DMS79 treated with DMSO at 0.1 percent for 48 hours (cell line): ENCODE measurements at places on chromosomes 4 and X.

DNA sequence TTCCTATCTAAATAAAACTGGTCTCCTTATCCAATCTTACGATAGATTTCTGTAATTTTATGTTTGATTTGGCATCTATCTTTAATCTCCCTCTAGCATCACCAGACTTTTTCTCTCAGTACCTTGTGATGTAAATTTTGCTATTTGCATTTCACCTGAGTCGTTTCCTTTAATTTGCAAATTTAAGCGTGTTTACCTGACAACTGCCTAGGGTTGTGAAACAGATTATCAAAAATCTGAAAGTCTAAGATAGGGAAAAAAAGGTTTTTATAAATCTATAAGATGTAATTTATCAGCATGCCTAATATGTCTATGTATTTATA is 39.4 kb upstream of the TMPRSS11E start:
- DNase-seq: no peak

DNA sequence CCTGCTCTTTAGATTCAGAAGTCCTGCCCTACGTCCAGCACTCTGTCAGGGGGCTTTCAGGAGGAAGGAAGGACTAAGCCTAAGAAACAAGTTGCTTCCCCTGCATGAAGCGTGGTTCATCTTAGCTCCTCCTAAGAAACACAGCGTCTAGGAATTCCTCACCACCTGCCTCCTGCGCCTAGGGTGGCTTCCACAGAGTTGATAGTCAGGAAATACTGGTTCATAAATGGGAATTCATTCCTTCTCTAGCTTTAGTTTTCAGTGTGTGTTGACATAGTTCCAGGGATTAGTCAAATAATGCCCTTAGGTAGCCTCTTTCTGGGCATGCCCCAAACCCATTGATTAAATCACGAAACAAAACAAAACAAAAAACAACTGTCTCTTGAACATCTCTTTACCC is 1.7 kb upstream of the MXRA5 start:
- no peak for DNase-seq

DNA sequence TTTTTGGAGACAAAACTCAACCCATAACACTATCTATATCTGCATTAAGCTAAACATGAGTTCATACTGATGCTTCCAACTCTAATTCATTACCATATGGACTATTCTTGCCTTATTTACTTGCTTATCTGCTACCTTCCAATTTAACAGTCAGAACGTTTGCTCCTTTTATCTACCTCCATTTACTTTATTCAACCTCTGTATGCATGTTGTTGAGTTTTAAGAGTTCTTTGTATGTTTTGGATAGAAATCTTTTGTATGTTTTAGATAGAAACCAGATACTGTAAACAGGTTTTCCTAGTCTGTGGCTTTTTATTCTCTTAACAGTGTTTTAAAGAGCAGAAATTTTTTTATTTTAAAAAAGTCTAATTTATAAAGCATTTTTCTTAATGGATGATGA is 542.2 kb upstream of the NDST4 start:
- DNase-seq: no peak

GRCh38 chr4:62209757-62210485 is 1009.8 kb downstream of the ADGRL3 start:
- no peak for DNase-seq

GRCh38 chr4:158934996-158935669 is 166.3 kb downstream of the FNIP2 start:
- no peak for DNase-seq

DNA sequence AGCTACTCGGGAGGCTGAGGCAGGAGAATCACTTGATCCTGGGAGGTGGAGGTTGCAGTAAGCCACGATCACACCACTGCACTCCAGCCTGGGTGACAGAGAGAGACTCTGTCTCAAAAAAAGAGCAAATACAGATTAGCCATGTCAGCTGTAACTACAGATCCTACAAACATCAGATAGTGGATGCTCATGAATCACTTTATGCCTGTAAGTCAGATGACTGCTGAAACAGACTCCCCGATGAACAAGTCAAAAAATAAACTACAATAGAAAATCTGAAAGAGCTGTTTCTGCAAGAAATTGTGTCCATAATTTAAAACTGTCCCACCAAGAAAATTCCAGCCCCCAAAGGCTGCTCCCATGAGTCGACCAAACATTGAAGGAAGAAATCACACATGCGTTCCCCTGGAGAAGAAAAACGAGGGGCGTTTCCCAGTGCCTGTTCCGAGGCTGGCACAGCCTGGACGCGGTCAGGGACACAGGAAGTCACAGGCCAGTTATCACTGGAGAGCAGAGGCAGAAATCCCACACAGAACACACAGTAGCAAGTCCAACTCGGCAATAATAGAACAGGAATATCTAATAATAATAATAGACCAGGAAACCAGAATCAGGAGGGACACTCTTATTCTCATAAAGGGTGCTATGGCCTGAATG is 30.0 kb upstream of the GTPBP6 start:
- DNase-seq: no peak

DNA sequence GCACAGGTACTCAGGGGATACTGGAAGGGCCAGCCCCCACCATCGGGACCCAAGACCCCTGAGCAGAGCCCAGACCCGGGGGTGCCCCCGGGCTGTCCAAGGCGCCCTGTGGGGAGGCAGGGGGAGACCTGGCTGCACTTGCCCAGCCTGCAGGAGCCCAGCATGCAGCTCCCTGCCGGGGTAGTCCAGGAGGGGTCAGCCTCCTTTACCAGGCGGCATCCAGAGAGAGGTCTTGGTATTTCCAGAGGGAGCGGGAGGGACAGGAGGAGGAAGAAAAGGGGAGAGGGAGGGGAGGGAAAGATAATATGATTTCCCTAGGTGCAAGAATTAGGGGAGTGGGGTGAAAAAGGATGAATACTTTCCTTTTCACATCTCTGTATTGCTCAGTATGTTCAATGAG is 97.5 kb downstream of the ABLIM2 start:
- no peak for DNase-seq

DNA sequence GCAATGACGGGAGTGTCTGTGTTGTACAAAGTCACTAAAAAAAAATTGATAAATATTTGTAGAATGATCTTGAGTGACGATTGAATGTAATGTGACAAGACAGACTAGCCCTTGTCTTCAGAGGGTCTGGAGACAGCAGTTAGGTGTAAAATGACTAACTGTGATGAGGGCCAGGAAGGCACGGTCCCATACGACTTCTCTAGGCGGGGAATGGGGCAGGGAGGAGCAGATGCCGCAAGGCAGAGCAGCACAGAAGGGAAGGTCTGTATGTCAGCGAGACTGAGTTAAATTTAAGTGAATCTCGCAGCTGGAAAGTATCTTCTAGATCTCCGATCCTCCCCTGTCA is 405 bp downstream of the CENPE start:
- DNase-seq: no peak

GRCh38 chrX:38678821-38679220 is 117.5 kb downstream of the TSPAN7 start:
- no peak for DNase-seq

- no peak for DNase-seq
These were observed 21.9 kb downstream of the ERCC6L start for GRCh38 chrX:72216973-72217372.

GRCh38 chr4:70979445-70980008 is 13.9 kb upstream of the DCK start:
- DNase-seq: no peak

DNA sequence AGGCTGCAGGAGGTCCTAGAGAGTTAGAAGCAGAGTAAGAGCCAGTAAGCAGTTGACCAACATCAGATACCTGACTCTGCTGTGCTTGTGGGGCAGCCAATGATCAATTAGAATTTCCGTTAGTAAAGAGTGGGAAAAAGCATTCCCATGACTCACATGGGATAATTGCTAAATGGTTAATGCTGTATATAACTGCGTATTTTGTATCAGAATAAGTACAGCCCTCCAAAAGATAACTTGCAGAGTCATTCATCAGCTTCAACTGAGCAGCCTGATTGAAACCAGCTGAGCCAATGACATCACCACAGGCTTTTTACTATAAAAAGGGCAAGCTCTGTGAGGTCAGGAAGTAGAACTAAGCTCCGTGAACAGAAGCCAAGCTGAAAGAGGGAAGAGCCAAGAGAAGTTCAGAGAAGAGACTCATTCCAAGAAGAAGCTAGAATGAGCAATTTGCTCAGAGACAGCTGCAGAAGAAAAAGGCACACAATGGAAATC is 67.9 kb downstream of the PPP3CA start:
- no peak for DNase-seq

GRCh38 chr4:16195209-16195608 is 31.1 kb downstream of the TAPT1 start:
- peak; percentile 79 for DNase-seq

DNA sequence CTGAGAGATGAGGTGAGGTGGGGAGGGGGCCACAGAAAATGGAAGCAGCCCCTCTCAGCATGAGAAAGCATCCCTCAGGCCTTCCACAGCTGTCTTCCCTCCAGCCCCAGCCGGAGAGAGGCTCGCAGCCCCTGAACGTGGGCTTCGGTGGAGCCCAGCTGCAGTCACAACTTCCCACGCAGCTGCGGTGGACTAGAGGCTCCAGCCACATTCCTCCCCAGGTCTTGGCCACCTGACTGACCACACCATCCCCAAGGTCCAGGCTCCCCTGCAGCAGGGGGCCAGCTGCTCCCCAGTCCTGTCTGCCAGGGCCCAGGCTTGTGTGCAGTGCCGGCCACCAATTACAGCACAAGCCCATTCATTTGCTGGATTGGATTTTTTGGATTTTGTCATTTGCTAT is 212.3 kb upstream of the BCOR start:
- no peak for DNase-seq

- DNase-seq: no peak
These were observed 37.0 kb downstream of the HPGDS start for GRCh38 chr4:94305466-94306225.

DNA sequence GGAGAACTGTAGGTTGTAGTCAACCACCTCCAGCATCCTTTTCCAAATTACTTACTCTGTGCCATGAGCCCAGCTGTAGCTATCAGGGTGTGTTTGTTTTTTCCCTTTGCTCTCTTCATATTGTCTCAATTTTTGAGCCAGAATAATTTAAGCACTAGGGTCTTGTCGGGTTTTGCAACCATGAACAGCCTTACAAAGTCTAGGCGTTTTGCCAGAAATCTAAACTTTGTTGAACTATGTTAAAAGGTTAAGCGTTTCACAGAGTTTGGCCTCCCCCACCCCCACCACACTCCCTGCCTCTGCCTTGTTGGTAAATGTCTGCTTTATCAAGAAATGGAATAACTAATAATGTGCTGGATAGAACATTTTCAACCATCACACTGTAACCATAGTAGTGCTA is 190.6 kb upstream of the TTC29 start:
- no peak for DNase-seq

GRCh38 chr4:83125738-83126141 is 11.2 kb upstream of the PLAC8 start:
- DNase-seq: no peak

- no peak for DNase-seq
These were observed 69.0 kb downstream of the STAG2 start for GRCh38 chrX:124030520-124030919.

- DNase-seq: no peak
These were observed 1015.6 kb downstream of the PCDH19 start for GRCh38 chrX:99394456-99394855.

DNA sequence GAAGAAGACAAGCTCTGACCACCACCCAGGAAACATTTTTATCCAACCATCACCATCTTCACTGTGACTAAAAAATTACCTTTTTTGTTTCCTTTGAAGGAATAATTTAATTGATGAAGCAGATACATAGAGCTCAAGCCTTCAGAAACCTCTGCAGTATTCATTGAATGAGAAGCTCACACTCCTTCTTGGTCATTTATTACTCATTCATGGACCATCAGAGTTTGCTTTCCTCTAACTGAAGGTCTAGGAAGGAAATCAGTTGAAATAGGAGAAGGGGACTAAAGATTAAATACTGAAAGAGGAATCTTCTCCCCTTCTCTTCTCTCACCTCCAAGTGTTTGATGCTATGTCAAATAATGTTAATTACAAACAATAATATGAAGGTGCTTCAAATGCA is 290.6 kb upstream of the KLF3 start:
- no peak for DNase-seq

- no peak for DNase-seq
These were observed 715.1 kb downstream of the FSTL5 start for GRCh38 chr4:161448550-161449180.

- no peak for DNase-seq
These were observed 49.9 kb upstream of the PDLIM3 start for GRCh38 chr4:185585211-185585610.

DNA sequence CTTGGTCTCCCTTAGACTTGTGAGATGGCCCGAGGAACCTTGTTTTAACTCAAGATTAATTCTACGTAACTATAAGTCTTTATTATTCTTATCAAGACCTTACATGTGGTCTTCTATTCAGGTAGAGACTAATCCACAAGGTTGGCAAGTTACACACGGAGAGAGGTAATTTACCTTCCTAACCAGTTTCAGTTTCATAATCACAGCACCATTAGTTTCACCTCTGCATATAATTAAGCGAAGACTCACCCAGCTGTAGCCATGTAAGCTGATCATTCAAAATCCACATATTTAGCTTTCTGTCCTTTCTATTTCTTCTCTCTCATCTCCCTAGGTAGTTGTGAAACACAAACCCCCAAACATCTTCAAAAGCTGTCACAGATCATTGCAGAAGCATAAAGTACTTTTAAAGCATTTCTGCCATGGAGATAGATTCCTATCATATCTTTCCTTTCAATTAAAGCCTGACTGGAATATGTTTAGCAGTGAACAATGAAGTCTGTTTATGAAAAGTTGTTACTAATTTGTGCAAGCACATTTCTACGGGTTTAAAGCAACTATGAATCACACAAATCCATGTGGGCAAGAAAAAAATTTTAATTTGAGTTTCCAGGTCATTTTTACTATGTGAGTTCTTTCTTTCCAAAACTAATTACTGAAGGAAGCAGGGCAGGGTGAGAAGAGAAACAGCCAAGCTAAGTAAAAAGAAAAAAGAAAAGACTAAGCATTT is 78.5 kb downstream of the BTC start:
- peak; percentile 46 for DNase-seq

GRCh38 chrX:142363501-142363900 is 158.4 kb upstream of the MAGEC2 start:
- no peak for DNase-seq

GRCh38 chr4:7387925-7388324 is 46.8 kb downstream of the PSAPL1 start:
- DNase-seq: no peak

DNA sequence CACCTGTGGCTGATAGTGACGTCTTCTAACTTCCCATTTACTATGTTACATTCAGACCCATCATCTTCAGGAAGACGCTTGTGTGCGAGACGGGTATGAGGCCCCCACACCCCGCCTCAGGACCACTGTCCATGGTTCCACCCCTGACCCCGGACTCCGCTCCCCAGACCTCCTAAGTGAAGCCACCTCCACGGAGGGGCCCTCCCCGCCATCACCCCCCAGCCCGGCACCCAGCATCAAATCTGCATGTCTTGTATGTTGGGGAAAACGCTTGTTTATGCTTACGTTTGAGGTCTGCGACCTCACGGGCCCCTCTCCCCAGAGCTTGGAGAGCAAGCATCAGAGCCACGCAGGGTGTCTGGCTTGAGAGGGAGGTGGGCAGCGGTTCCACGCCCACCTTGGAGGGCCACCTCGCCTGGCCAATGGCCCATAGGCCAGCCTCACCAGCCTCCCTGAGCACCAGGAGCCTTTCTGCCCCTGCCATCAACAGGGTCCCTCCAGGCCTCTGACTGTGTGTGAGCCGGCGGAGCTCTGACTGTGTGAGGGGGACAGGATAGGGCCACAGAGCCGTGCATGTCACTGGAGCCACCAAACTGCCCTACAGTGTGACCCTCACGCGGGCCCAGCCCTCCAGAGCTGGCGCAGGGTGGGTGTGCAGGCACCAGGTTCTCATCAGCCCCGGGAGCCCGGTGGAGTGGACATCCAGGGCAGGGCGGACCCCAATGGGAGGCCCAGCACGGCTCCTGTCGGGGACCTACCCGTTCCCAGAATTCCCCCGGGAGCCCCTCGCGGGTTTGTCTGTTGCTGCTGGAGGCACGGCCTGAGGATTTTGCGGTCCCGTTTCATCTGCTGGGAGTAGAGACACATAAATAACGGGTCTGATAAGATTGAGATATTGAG is 88.4 kb upstream of the NKX1-1 start:
- DNase-seq: no peak
